AG04450 (cell line): ENCODE measurements at places on chromosomes 5 and 9.

- DNase-seq: no peak
These were observed 235.5 kb upstream of the TRIM32 start for GRCh38 chr9:116451500-116452115.

DNA sequence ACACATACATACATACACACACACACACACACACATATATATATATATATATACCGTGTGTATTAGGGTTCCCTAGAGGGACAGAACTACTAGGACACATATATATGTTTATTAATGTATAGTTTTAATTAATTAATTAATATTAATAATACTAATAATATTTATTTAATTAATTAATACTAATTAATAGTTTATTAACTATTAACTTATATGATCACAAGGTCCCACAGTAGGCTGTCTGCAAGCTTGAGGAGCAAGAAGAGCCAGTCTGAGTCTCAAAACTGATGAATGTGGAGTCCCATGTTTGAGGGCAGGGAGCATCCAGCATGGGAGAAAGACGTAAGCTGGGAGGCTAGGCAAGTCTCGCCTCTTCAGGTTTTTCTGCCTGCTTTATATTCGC is 398.0 kb upstream of the KIF2A start:
- DNase-seq: no peak

DNA sequence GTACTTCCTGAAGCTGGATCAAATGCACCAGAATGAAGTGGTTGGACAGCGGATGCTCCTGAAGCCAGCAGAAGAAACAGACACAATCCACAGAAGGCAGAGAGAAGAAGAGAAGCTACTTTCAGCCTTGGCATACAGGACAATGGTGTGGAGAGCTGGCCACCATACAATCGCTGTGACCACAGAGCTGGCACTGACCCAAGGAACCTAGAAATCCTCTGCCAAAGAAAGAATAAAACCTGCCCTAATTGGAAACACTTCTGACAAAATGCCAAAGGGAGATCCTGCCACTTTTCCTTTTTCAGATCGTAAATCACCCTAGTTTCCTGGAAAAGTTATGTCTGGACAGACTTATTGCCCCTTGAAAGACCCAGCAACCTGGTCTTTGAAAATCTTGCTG is 77.8 kb downstream of the BAAT start:
- no peak for DNase-seq

DNA sequence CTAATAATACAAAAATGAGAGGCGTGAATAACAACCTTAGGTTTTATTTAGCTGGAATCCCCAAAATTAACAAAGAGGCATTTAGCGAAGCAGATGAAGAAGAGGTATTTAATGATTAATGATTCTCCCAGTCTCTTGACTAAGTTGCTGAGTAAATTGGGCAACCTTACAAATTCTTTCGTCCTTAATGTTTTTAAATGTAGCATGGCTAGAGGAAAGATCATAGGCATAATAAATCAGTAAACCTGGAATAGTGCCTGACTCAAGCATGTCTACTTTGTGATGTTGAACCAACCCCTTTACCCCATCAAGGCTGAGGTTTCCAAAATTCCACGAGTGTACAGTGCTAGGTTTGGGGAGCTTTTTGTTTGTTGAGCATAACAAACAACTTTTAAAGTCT is 7.9 kb downstream of the BHMT start:
- no peak for DNase-seq

- no peak for DNase-seq
These were observed 67.0 kb upstream of the TNPO1 start for GRCh38 chr5:72749362-72749997.
